ENCODE measurements at places on chromosomes 11 and 22.

DNA sequence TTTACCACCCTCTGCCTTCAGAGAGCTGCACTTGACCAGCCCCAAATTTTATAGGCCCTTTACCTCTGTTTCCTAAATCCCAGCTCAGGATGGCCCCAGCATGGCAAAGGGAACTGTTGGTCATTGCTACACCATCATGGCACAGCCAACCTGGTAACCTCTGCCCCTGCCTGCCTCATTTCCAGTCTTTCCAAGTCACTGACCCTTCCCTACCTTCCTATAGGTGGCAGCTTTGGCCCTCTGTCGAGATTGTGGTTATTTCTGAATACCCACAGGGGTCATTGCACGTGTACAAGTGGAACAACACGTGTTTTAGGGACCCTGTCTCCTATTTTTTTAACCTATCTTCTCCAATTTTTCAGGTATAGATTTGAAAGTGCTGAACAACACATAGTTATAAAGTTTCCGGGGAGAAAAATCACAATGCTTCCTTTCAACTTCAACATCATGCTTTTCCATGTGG lies 2.8 kb downstream of the GALNT18 start:
- DNase-seq = no peak

DNA sequence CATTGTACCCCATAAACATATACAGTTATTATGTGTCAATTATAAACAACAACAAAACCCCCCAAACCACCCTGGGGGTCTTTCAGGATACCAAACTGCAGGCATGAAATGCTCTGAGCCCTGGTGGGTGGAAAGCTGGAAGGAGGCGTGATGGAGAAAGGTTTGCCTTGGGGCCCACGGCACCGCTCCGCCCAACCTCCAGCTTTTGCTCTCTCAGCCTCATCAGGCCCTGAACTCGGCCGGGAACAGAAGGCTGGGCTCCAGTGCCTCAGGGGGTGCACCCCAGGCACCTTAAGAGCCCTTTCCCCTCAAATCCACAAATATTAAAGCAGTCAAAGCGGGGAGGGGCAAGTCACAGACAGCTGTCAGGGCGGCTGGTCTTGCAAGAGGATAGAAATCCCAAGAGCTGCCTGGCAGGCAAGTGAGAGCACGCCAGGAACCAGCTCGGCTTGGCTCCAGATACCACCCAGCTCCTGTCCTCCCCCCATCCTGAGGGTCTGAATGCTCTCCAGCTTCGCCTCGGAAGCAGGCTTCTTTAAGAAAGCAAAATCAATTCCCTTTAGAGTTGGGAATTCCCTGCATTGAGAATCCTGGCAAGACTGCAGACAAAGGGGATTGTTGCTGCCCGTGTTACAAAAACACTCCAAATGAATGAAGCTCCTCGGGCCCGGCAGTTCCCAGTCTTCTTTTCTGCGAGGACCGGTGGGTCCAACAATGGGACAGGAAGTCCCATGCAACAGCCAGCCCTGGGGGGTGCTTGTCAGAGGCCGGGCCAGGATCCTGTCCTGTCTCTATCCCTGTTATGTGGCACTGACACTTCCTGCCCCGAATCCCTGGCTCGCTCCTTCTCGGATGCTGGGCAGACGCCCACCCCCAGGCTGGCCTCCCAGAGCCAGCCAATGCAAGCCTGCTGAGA lies 80.8 kb downstream of the NAT10 start:
- no peak for DNase-seq

DNA sequence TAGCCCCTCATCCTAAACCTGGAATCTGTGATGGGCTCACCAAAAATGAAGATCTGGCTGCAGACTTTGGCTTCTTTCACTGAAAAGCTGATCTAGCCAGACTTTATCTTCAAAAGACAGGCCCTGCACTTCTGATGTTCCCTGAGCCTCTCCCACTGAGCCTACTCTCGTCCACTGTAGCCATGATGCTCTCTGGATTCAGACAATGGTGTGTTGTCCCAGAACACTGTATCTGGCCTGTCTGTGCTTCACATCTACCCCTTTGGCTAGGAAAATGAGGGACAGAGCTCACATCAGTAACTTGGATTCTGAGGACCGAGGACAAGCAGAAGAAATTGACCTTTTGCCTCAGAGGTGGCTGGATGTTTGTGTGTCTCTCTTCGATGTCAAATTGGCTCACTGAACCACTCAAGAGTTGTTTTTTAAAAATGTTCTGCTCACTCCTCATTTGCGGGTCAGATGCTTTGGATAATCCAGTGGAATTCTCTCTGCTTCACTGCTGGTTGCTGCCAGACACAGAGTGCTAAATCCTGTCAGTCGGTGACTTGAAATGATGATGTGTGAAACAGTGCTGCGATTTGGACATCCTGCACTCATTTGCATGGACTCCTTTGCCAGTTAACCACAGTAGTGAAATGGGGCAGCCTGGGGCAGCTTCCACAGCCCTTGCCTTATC lies 67.5 kb downstream of the ARFGAP2 start:
- no peak for DNase-seq

DNA sequence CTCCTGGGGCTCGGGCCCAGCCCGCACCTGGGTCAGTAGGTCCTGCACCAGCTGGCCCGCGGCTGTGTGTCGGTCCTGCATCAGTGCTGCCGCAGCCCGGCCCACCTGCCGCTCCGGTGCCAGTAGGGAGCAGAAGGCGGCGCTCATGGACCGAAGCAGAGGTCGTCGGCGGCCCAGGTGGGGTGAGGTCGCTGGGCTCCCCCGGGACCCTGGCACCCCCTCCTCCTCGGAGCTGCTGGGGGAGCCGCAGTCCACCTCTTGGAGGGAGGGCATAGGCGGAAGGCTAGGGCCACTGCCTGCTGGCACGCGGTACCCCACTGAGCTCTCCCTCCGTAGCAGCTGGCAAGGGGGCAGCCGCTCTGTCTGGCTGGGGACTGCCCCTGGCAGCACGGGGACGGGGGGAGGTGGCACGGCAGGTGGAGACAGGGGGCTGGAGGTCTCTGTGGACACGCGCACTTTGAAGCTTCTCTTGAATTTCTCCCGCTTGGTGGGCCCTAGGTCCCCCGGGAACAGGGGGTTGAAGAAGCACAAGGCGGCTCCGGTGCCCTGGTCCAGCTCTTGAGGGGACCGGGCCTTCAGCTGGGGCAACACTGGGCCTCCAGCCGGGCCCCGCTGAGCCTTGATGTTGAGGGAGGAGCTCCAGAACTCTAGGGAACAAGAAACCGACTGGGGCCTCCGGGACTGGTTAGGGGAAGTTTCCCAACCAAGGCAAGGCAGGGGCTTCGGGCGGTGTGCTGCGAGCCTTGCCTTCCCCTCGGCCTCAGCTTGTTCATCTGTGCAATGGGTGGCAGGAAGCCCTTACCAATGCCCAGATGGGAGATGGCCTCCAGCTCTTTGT lies 1.4 kb downstream of the RIN1 start:
- no peak for DNase-seq

- DNase-seq = no peak
These were observed 11.5 kb downstream of the BMAL1 start for GRCh38 chr11:13289081-13289480.

GRCh38 chr11:123235117-123235655 lies 40.1 kb upstream of the CLMP start:
- DNase-seq = peak; percentile 44

DNA sequence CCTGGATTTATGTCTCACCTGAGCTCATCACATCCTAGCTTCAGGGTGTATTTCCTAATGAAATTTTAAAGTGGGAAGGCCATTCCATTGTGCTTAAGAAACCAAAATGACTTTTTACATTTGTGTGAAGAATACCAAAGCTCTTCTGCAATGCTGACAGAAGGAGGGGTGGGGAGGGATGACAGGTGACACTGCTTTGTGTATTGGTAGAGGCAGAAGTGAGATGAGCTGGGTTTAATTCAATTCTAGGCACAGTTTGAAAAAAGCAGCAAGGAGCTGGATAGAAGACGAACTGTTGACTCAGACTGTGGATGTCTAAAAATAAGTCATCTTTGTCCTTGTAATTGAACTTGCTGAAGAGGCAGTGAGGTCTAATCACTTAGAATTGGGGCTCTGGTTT lies 710.3 kb upstream of the KIRREL3 start:
- no peak for DNase-seq

GRCh38 chr11:78812513-78813293 lies 238.0 kb upstream of the NARS2 start:
- DNase-seq = no peak

DNA sequence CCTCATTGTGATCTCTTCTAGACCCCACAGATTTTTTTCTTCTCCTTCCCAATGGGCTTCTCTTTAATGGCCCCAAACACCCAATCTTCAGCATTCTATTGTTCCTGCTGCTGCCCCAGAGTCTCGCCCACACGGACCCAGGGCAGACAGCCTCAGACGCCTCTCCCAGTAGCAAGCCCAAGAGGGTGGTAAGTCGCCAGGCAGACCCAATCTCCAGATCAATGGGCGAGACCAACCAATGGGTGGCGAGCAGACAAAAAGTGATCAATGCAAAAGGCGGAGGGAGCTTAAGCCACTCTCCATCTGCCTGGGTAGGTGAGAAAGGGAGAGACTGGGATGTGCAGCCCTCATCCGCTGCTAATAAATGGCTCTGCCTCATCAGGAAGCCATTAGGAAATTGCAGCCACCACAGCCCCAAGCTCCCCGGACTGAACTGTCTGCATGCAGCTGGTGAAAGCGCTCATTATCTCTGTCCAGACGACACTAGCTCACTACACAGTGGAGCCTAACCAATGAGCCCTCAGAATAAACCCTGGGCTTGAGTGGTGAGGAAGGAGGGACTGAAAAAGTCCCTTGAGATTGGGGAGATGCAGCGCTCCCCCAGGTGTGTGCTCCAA lies 81.8 kb downstream of the ETS1 start:
- DNase-seq = no peak

DNA sequence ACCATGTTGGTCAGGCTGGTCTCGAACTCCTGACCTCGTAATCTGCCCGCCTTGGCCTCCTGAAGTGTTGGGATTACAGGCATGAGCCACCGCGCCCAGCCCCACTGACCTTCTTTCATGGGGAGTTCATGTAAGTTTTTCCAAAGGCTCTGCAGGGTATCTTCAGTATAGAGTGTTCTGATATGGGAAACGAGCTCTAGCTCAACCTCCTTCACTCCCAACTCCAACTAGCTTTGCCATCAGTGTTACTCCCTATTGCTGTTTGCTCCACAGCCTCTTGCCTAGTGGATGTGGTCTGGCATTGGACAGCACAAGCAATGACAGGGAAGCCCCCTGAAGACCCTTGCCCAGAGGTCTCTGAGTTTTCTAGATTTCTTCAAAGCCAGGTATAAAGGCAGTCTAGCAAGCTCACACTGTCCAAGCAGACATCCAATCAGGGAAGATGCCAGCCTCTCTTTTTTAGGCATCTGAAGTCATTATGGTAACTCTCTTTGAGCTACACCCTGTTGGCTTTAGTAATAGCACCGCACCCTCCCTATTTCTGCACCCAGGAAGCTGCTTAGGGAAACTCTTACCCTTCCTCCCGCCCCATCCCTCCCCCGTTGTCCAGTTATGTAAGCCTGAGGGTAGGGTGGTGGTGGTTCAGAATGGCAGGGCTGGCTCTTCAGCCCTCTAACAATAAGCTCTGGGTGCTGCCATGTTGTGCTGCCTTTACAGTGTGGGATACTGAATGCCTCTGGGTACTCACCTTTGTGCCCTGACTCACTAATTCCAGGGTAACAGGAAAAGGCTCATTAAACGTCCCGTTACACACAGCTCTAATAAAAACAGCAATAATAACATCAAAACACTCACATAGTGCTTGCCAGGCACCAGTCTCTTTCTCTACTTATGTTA lies 41.4 kb upstream of the CLDN5 start:
- DNase-seq = no peak

DNA sequence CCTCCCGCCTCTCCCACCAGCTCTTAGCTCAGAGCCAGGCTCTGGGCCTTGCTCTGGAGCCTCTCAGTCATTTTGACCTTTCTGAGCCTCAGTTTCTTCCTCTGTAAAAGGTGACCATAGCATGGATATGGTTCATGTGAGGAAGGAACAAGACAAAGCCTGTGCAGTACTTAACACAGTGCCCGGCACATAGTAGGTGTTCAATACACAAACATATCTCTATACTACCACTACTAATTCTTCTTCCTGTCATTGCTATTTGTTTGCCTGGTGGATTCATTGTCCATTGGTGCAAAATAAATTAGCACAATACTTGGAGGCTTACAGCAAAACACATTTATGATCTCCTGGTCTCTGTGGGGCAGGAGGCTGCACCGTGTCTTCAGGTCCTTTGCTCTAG lies 21.6 kb upstream of the MPPED1 start:
- no peak for DNase-seq

DNA sequence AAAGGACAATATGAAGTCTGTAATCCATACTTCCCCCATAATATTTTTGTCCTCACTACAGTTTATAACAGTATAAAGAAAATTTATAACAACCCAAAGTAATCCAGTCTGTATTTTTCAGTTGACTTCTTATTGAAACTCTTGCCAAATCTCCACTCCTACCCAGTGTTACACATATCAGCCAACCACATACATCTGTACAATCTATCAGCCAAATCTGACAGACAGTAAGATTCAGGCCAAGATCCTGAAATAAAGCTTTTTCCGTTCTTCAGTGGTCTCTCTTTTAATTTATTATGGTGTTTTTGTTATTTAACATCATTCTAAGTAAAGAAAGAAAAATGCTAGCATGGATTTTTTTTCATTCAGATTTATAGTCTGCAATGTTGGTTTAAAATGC lies 2370.9 kb upstream of the RAG2 start:
- DNase-seq = no peak

DNA sequence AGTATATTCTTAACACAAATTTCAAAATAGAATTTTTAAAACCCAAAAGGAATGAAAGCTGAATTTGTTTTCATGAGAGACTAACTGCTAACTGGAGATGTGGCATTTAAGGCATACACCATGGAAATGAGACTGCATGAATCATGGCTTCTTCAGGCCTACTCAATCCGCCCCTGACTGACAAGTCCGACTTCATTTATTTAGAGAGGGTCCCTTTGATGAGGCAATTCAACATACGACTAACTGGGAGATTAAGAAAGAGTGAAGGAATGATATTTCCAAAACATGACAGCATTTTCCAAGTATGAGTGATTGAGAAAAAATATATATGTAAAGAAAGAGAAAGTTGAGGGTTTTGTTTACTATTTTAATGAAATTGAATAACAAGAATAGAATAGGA lies 720.1 kb downstream of the DLG2 start:
- no peak for DNase-seq

DNA sequence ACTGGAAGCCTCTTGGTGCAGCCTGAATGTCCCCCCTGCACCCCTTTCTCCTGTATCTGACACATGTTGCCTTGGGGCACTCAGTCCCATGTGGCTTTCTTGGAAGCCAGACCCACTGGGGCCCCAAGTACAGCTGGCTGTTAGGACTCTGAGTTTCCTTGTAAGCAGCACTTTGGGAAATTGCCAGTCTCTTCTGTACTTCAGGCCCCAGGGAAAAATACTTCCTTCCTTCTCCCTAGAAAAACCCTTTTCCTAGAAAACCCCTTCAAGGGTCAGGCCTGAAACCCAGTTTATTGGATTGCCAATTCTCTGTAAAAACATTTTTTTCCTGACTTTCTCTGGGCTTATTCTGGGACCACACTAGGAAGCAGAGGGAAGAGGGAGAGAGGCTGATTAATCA lies 360.3 kb downstream of the TENM4 start:
- no peak for DNase-seq

DNA sequence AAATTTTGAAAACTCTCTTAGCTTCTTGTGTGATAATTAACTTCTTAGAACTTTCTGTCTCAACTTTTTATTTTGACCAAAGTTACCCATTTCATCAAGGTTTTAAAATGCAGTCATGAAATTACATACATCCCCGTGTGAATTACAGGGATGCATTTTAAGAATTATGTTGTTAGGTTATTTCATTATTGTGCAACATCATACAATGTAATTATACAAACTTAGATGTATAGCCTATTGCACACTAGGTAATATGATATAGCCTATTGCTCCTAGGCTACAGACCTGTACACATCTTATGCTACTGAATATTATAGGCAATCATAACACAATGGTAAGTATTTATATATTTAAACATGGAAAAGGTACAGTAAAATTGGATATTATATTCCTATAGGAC lies 228.1 kb upstream of the C11orf87 start:
- no peak for DNase-seq

Measured in activated CD4-positive, alpha-beta T cell treated with anti-CD3 and anti-CD28 coated beads, Interleukin-2, amount 50 U/mL, for 1 hour (primary cell).